ENCODE measurements at places on chromosomes 2 and 18. TPM values are rescaled to one million over a fixed set of nuclear protein-coding genes. Genes with fewer than 3 reads are reported as not detected.
A peak's percentile ranks its signal among the peaks of the same experiment; 100 is the strongest.

DNA sequence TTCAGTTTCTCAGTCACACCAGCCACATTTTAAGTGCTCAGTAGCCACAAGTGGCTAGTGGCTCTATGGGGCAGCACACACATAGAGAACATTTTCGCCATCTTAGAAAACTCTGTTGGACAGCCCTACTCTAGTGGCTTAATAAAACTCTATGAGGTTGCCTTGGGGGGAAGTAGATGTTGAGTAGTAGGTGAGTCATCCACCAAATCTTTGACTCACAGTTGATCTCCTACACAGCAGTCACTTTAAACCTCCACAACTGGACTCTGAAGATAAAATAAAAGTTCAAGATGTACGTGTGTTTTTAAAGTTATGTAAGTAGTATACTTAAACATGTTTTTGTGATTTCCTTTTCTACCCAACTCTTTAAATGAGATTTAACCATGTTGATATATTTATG, 379.0 kb downstream of the SETBP1 start:
- DNase-seq = no peak

- peak; percentile 88 for DNase-seq
These were observed at the start of gene TMBIM1 for GRCh38 chr2:218292048-218293014. Gene TMBIM1, minus strand, starts transcription at chr2:218292503. Its CDS starts 10,362 bp downstream, at chr2:218282141.

DNA sequence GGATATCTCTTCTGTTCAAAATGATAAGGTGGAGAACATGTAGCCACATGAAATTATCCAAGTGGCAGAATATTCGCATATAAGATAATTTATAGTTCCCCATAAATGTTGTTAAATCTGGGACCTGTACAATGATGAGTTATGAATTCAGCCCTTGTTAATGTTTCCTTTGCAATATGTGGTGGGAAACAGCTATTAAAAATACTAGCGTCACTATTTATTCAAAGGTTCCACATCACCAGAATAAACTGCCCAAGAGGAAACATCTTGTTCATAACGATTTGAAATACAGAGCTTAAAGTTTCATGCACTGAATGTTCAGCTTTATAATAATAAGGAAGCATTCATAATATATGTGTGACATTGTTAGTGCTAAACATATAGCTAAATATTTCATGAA, 223.9 kb upstream of the TCF4 start:
- DNase-seq = no peak

DNA sequence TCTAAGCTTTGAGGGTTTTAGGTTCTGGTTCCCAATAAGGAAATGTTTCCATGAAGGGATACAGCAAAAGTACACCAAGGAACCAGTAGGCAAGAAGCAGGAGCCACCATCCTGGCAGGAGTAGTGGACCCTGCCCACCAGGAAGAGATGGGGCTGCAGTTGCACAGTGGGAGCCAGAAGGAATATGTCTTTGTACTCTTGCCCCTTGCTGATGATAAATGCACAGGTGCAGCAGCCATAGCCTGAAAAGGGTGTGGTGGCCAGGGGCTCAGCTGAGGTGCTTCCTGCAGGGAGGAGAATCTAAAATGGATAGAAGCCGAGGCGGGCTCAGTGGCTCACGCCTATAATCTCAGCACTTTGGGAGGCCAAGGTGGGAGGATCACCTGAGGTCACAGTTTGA, 27.5 kb downstream of the TMEM127 start:
- DNase-seq = no peak

DNA sequence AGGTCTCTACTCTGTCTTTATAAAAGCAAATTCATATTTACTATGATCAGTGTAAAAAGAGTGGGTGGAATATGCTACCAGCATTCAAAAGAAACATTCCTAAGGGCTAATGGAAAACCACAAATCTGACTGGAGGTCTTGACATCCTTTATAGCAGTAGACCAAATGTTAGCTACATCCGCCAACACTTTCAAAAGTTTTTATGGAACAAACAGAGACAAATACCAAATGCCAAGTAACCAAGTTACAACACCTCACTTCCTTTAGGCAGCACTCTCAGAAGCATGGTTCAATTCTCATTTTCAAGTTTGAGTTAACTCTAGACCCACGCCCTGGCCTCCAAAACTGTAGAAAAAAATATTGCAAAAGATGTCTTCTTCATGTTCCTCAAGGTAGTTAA, 78.3 kb upstream of the SETBP1 start:
- DNase-seq = no peak

GRCh38 chr2:36461039-36461681, 105.6 kb downstream of the CRIM1 start:
- peak; percentile 55 for DNase-seq

- DNase-seq = peak; percentile 44
These were observed 412.7 kb downstream of the CNTNAP5 start for GRCh38 chr2:124437811-124438210.

DNA sequence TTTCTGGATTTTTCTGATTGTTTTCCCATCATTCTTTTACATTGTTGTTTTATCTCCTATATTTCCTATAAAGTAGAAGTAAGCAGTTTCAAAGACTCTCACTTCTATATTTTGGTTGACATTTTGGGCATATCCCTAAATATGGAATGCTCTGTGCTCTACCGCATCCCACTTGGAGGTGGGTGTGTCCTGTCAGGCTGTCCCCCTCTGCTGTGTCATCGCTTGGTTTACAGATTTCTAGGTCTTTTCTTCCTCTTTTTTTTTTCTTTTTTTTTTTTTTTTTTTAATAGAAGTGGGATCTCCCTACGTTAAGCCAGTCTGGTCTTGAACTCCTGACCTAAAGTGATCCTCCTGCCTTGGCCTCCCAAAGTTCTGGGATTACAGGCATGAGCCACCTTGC, 13.3 kb downstream of the DGKD start:
- no peak for DNase-seq

- no peak for DNase-seq
These were observed 102.5 kb downstream of the OLA1 start for GRCh38 chr2:174145827-174146226.

DNA sequence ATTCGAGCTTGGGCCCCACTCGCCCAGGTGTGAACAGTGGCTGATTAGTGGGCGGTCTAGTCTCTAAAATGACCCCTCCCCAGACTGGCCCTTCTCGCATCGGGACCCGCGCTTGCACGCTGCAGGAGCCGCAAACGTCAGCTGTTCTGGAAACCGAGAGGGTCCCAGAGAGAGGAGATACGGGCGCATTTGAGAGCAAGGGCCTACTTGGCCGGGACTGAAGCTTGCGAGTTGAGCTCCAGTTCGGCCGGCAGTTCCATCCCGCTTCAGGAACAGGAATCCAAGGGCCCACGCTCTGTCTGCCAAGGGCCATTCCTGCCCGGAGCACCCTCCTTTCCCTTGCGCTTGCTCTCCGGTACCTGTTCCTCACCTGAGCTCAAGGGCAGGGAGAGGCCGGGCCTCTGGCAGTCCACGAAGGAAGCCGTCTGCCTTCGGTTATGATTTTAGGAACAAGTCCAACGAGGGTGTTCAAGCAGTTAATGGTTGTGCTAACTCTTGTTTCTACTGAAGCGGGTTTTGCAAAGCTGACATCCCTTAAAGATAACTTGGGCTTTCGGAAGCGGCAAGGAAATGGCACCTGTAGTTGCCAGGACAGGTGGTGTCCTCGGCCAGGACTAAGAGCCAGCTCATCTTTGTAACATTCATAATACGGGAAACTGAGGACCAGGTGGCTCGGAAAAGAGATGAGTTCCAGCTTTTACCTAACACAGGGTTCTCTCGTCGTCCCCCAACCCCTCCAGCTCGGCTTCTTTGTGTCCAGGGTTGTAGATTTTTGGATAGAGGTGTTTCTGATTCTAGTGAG, 3.9 kb upstream of the DLX1 start:
- no peak for DNase-seq

DNA sequence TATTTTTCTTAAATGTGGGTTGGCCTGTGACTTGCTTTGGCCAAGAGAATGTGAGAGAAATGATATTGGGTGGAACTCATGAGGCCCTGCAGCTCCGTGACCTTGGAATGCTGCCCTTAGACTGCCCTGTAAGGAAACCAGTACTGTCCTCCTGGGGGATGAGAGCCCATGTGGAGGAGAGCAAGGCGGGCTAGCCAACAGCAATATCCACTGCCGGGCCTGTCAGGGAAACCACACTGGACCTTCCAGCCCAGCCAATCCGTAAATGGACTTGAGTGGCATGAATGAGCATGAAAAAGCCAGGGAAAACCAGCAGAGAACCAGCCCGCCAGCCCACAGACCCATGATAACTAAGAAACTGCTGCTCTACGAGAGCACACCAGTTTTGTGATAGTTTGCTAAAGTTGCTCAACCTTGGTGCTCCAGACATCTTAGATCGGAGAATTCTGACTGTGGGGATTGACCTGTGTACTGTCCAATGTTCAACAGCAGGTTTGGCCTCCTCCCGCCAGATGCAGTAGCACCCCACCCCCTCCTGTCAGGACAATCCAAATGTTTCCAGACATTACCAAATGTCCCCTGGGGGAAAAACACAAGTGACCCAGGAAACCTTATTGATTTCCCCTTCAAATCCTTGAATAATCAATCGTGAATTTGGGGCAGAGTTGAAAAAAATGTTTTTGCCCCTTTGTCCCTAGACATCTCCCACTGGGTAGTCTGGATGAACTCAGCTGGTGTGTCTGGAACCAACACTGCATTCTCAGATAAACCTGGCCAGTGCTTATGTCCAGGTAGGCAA, 27.2 kb downstream of the ALPK2 start:
- DNase-seq = no peak

The APOB gene
- 0.72 TPM for total RNA-seq

The AQP12A gene
- not detected for total RNA-seq

The C2orf92 gene
- 15.2 TPM for total RNA-seq

The COL4A3 gene
- 0.72 TPM for total RNA-seq

The UGT1A4 gene
- total RNA-seq = 0.73 TPM

The RAD51AP2 gene
- not detected for total RNA-seq

The TLX2 gene
- total RNA-seq = not detected

All from stomach (tissue), 19 donors.